ENCODE measurements at places on chromosomes 3 and 15.

GRCh38 chr3:142244056-142244455 lies 18.7 kb upstream of the GK5 start:
- DNase-seq: no peak

GRCh38 chr3:110184536-110184935 lies 847.2 kb upstream of the DPPA4 start:
- no peak for DNase-seq

- DNase-seq: no peak
Observed at GRCh38 chr15:66932634-66933024, 132.8 kb upstream of the SMAD3 start.

DNA sequence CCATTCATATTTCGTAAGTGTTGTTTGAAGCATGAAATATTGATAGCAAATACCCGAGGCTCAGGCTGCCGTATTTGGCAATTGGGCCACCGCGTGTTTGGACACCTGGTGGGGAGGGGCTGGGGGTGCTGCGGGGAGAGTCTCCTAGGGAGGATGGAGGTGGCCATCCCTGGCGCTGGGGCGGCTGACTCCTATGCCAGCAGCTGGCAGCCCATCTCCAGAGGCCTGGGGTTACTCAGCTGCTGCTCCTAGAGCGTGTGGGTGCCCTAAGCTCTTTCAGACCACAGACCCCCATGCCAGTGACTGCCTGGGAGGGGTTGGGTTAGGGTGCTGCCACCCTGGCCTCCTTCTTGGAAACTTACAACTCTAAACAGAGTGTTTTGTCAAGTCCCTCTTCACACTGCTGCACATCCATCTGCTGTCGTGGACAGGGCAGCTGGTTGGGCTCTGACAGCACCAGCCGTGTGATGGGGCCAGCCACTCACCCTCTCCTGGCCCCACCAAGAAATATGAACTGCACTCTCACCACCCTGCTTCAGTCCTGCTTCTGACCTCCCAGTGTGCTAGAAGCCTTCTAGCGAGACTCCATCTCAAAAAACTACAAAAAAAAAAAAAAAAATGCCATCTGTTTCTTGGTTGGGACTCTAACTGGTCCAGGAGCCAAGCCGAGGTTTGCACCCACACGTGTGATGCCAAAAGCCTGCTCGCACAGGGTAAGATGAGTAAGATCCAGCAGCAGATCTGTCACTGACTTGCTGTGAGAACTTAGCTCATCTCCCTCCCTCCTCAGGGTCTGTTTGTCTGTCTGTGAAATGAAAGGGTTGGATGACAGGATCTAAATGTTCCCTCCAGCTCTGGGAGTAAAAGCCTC lies 156.2 kb downstream of the MEGF11 start:
- DNase-seq: no peak

GRCh38 chr15:45139770-45140169 lies 10.0 kb downstream of the DUOX1 start:
- DNase-seq: no peak

- no peak for DNase-seq
Observed at GRCh38 chr3:133986311-133986710, 43.4 kb downstream of the SLCO2A1 start.

- peak; percentile 90 for DNase-seq
Observed at GRCh38 chr15:40274350-40275274, 8.3 kb downstream of the ANKRD63 start.

DNA sequence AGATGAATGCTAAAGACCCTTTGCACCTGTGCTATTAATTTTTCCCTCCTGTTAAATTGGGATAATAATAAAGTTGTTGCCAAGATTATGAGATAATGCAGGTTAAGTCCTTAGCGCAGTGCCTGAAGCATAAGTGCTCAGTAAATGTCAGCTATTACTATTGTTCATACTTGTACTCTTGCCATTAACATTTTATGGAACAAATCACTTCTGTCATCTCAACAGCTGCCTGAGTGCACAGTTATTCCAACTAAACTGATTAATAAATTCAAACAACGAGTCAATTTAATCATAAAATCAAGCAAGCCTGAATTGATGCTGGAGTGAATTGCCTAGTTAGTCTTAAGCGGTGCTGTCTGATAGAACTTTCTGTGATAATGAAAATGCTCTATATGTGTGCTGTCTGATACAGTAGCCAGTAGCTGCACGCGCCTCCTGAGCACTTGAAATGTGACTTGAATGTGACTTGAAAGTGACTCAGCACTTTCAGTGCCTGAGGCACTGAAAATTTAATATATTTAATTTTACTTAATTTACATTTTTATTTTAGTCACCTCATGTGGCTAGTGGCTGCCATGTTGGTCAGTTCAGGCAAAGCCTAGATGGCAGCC lies 198.7 kb upstream of the PFN2 start:
- peak; percentile 45 for DNase-seq

GRCh38 chr3:95456835-95457234 lies 1357.6 kb upstream of the EPHA6 start:
- no peak for DNase-seq

- DNase-seq: peak; percentile 68
Observed at GRCh38 chr3:179149406-179149867, 1.3 kb downstream of the PIK3CA start.

- DNase-seq: no peak
Observed at GRCh38 chr15:39641191-39641889, 60.5 kb downstream of the THBS1 start.

DNA sequence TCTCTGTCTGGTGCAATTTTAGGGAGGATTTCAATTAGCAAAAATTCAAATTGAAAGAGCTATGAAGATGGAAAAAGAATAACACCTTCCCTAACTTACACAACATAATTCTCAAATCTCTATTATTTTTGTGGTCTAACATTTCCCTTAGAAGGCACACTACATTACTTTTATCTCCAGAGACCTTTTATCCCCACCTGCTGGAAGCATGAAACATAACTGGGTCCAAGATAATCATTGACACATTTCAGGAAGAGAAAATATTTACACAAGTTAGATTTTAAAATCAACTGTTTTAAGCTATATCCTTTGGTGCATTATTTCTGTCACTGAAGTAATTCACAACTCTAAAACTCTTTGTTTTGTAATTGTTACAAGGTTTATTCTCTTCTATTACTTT lies 779.5 kb downstream of the ROBO1 start:
- peak; percentile 41 for DNase-seq

GRCh38 chr3:157865352-157866000 lies 240.7 kb downstream of the SHOX2 start:
- peak; percentile 48 for DNase-seq
